Colonic mucosa (tissue), 4 donors: ENCODE measurements at places on chromosomes 11 and 22. TPM values are rescaled to one million over a fixed set of nuclear protein-coding genes. Genes with fewer than 3 reads are reported as not detected.

Gene KRTAP5-9
- total RNA-seq: 0.35 TPM

Gene ALDH3B1
- total RNA-seq: 18.8 TPM

Gene TREH
- total RNA-seq: 2.8 TPM

Gene A4GALT
- 8.7 TPM for total RNA-seq

Gene GAL
- total RNA-seq: 3.2 TPM

Gene KDM4D
- total RNA-seq: 0.20 TPM

Gene CRACR2B
- 97.3 TPM for total RNA-seq

Gene SLC1A2
- total RNA-seq: 0.13 TPM

Gene COA4
- 111 TPM for total RNA-seq

Gene IGF2
- 9.2 TPM for total RNA-seq

Gene SCGB1A1
- total RNA-seq: 2.3 TPM

- DNase-seq: peak; percentile 95
These were observed 14.4 kb upstream of the CDC42EP1 start for GRCh38 chr22:37545703-37546436.

GRCh38 chr11:29782447-29782846 lies 234.4 kb downstream of the KCNA4 start:
- no peak for DNase-seq

DNA sequence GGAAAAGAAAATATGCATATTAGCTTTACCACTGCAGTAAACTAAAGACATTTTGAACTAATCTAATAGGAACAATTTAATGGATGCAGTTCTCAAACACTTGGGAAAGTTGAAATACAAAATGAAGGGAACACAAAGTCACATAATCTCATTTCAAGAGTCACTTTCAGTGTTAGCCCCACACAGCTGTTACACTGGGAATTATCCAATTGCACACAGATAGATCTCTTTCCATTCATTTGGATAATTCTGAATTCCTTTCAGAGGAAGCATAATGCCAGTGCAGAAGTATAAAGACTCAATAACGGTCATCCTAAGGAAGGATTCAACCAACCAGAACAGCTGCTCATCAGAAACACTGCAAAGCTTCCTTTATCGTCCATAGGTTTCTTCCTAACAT lies 173.3 kb downstream of the GRIA4 start:
- no peak for DNase-seq

- DNase-seq: no peak
These were observed 21.3 kb downstream of the IFITM10 start for GRCh38 chr11:1728931-1729691.

GRCh38 chr11:69008737-69009440 lies 4.2 kb downstream of the MRGPRF start:
- peak; percentile 80 for DNase-seq

- no peak for DNase-seq
These were observed 259.7 kb downstream of the KIRREL3 start for GRCh38 chr11:126740846-126741245.

DNA sequence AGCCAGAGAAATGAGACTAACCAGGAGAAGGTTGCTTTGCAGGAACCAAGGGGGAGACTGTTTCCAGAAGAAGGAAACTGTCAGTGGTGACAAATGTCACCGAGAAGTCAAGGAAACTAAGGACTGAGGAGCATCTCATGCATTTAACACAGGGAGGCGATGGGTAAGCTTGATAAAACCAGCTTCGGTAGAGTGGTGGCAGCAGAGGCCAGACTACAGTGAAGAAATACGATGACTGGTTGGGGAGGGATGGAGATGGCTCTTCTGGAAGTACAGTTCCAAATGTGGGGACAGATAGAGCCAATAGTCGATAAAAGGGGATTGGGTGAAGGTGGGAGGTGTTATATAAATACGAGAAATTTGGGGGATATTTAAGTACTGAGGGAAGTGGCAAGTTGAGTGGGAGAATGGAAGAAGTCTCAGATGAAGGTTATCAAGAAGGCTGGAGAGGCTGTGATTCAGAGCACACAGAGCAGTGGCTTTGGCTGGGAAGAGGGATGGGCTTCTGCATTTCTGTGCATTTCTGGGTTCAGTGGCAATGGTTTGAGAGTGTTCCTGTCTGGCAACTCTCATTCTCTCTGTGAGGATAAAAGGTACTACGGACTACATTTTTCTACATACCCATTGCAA lies 29.2 kb downstream of the SC5D start:
- DNase-seq: peak; percentile 55

DNA sequence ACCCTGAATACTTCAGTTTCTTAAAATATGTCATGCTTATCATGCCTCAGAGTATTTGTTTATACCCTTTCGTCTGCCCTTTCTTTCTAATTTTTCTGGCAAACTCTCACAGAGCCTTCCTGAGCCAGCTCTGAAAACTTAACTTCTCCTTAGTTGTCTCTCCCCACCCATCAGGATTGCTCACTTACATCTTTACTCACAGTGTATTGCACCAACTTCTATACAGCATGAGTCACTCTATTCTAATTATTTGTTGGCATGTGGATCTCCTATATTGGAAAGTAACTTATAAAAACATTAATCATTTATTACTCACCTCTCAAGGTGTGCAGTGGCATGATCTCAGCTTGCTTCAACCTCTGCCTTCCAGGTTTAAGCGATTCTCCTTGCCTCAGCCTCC lies 114.9 kb downstream of the FANCF start:
- no peak for DNase-seq

GRCh38 chr22:19554834-19555404 lies 30.7 kb upstream of the CLDN5 start:
- no peak for DNase-seq

GRCh38 chr11:78446210-78446609 lies 28.6 kb upstream of the GAB2 start:
- DNase-seq: no peak

- DNase-seq: peak; percentile 76
These were observed 1391.3 kb downstream of the TBC1D22A start for GRCh38 chr22:48153726-48154125.

DNA sequence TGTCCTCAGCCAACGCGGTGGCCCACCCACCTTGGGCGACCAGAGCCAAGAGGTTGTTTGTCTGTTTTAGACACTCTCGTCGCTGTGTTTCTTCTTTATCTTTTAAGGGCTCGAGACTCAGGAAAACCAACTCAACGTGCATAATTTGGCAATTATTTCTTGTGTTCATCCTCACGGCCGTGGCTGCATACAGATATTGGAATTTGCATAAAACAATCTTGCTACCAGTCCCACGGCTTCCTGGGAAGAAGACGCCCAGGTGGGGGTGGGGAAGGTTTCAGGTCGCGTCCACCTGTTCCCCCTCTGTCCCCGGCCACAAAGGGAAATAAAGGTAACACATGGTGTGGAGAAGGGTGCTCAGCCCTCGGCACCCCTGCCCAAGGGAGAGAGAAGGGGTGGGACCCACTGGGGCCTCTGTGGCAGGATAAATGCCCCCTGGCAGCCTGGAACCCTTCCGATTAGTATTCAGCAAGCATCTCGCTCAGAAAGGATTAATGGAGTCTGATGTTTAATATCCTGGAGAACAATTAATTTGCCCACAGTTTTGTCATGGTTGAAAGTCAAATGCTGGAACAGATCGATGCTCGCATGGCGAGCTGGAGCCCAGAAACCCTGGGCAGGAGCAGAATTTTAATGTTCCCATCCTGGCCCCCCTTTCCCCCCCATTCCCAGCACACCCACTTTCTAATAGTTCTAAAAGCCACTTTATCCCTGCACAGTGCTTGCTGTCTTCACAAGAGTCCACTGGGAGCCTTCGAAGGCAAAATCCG lies 359.7 kb downstream of the MN1 start:
- DNase-seq: no peak

DNA sequence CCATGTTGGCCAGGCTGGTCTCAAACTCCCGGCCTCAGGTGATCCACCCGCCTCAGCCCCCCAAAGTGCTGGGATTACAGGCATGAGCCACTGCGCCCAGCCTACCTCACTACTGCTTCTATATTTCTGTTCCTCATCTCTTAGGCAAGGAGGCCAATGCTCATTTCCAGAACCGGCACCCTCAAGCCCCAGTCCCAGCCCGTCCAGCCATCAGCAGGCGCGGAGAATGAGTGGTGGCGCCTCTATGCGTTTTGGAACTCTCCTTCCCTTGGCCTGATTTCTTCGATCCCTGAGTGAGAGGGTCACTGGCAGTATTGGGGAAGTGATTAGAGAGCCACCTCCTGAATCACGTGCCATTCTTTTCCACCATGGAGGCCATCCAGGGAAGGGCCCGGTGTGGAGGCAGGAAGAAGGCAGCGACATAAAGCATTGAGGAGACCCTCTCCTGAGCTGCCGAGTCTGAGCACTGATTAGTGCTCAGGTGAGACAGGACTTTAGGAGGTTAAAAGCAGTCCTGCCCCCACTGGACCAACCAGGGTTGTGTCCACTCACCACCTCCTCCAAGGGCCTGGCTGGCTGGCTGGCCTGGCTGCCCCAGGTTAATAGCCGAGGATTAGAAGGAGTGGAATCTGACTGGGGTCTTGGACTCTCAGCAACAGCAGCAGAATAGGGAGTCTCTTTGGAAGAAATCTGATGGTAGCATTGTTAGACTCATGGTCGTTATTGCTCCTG lies 8.7 kb downstream of the GRIK4 start:
- no peak for DNase-seq

GRCh38 chr11:86458294-86459001 lies 83.8 kb downstream of the CCDC81 start:
- DNase-seq: no peak

GRCh38 chr11:63791495-63792167 lies 21.6 kb upstream of the SPINDOC start:
- no peak for DNase-seq

DNA sequence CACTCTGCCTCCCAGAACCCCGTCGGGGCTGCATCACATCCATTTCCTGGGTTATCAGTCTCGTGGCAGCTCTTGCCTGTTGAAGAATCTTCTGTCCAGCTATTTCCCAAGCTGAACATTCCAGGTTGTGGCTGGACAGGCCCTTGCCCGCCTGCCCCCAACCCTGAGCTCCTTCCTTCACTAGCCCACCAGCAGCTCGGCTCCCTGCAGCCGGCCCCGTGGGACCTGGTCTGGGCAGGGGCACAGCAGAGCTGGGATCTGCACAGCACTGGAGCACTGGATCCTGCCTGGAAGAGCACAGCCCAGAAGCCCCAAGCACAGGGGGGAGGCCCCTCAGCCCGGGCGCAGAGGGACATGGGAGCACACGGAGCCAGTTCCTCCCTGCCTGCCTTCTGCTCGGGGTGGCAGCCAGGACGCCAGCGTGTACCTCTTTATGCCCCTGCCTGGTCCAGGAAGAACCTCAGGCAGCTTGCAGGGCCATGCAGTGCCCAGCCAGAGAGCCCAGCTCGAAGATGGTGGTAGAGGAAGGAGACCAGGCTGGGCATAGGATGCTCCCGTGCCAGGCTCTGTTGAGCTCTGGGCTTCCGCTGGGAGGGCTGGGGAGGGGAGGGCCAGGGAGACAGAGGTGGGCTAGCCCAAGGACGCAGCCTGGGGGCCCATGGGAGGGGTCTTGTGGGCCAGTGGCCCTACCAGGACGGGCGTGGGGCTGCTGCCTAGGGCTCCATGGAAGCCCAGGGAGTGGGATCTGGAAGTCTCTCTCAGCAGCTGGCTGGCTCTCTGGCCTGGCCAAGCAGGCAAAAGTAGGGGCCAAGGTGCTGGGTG lies 16.6 kb upstream of the GNB1L start:
- DNase-seq: peak; percentile 15

- DNase-seq: no peak
These were observed 4.8 kb downstream of the ADAMTS8 start for GRCh38 chr11:130423541-130424142.
